ENCODE measurements at places on chromosomes 11 and 22.

DNA sequence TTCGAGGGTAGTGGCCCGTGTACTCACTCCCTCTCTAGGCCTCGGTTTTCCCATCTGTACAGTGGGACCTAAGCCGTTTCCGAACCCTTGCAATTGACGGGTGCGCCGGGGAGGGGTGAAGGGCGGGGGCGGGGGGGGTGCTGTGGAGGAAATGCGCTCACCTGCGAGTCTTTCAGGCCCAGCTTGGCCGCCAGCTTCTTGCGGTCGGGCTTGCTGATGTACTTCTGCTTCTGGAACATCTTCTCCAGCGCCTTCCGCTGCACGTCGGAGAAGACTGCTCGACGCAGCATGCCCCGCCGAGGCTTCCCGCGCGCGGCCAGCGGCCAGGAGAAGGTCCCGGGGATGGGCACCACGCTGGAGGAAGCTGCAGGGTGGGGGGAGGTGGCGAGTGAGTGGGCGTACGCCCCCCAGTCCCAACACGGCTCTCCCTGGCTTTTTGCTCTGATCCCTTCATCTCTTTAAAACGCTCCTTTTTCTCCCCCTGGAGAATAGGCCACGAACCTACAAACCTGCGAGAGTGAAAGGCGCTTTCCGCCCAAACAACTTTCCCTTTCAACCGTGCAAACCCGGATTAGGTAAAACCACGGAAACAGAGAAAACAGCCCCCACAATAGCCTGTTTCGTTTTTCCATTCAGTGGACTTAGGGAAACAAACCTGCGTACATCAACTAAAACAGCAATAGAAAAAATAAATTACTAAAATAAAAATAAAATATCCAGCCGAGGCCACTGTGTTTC lies 3.2 kb downstream of the DBX1 start:
- no peak for DNase-seq

GRCh38 chr22:45531441-45532234 lies 29.0 kb downstream of the FBLN1 start:
- peak; percentile 20 for DNase-seq

DNA sequence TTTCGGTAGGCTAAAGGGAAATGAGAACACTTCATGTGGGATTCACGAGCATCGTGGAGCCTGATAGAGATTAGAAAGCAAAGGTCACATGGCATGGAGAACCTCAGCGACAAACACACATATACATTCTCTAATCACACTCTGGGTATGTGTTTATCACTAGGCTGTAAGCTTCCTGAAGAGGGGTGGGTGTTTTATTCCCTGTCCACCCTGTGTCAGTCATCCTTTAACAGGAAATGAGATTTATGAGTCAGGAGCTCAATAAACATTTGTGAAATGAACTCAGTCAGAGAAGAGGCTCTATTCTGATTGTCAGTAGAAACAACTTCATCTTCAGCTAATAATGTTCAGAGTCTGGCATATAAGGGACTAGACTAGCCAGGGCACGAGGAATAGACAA lies 71.7 kb upstream of the EIF3M start:
- DNase-seq = no peak

- DNase-seq = no peak
Observed at GRCh38 chr11:68053117-68053516, 14.3 kb downstream of the TCIRG1 start.
